Neural crest cell (in vitro differentiated cells): ENCODE measurements at places on chromosomes 1 and 21. TPM values are rescaled to one million over a fixed set of nuclear protein-coding genes. Genes with fewer than 3 reads are reported as not detected.

DNA sequence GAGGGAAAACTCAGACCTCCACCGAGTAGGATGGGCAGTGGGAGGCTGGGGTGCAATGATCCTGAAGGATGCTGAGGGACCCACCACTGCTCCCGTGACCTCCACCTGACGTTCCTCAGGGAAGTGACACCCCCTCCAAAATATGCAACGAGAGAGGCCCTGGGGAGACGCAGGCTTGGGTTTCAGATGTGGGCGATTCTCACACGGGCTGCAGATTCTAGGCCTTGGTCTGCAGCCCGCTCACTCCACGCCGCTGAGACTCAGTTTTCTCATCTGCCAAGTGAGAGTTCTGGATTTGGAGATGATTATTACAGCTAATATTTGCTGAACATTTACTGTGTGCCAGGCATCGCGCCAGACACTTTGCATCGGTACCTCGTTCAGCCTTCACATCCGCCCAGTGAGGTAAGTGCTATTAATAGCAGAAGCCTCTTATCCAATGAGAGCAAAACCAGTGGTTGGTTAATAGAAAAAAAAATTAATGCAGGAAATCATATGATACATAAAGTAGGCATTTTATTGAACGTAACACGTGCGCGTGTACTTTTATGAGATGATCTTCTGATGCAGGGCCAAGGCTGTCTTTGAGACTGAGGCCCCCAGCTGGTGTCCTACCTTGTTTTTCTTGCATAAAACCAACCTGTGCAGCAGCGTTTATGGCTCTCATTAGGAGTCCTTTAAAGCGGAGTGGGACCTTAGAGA is 102.0 kb upstream of the RUNX3 start:
- H3K4me3 ChIP-seq, result no peak overlapping the region
- no peak for DNase-seq
- H3K27ac ChIP-seq, result no peak overlapping the region
- no peaks in the 10 kb centered on the region for H3K36me3 ChIP-seq
- peaks cover 7% of the 10 kb centered on the region for H3K4me1 ChIP-seq

The NMNAT1 gene
- 8.8 and 9.6 TPM in 2 replicates for total RNA-seq

The KCNA2 gene
- total RNA-seq, result 2.5 and 2.8 TPM in 2 replicates

GRCh38 chr1:163652441-163652840 is 330.7 kb downstream of the NUF2 start:
- H3K27me3 ChIP-seq, result no peaks in the 10 kb centered on the region
- H3K27ac ChIP-seq, result no peak overlapping the region
- peaks cover 10% of the 10 kb centered on the region for H3K4me1 ChIP-seq
- no peaks in the 10 kb centered on the region for H3K36me3 ChIP-seq
- no peak for DNase-seq

DNA sequence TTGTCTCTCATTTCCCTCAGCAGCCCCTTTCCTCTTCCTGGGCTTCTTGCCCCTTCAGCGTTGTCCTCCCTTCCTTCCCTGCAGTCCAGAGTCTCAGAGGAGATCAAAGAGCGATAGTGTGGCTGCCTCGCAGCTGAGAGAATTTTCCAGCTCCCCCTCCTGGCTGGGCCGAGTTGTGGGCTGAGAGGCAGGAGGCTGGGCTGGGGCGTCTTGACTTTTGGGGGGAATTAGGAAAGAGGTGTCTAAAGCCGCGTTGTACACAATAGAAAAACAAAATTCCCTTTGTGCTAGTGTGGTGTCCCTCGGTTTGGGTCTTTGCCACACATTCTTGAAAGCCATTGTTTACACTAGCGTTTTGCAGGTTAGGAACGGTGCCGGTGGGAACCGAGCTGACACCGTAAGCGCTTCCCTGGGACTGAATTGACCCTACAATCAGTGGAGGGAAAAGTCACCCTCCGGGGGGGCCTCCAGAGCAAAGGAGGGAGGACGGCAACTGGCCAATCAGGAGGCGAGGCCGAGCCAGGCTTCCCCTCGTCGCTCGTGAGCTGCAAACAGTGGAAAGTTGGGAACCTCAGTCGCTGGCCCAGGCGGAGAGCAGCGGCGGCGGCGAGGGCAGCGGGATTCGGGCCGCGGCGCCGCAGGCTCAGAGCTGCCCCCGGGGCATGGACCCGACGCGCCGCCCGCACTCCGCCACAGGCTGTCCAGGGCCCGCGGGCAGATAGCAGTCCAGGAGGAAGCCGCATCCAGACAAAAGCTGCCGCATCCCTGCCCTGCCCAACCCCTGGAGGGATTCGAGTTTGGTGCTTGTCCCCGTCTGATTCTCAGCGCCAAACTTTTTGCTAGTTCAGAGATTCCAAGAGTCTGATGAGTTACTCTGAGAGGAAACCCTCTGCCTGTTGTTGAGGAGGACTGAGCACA is at the start of gene HMCN1:
HMCN1 (plus strand) TSS at position 574 of the 918 bp plus-strand sequence. CDS start 389 bp downstream, outside the sequence.
- H3K36me3 ChIP-seq, result peaks cover 3% of the 10 kb centered on the region
- peaks cover 23% of the 10 kb centered on the region for H3K4me1 ChIP-seq
- peak within 1 kb of the TSS; percentile 83 for H3K4me3 ChIP-seq

GRCh38 chr21:37220433-37220980 is 46.6 kb downstream of the VPS26C start:
- H3K36me3 ChIP-seq, result peaks cover 45% of the 10 kb centered on the region
- H3K4me3 ChIP-seq, result peak overlapping the region; percentile 71
- DNase-seq, result no peak
- peaks cover 5% of the 10 kb centered on the region for H3K4me1 ChIP-seq

GRCh38 chr1:54361342-54361741 is 44.9 kb downstream of the SSBP3 start:
- no peaks in the 10 kb centered on the region for H3K27me3 ChIP-seq
- H3K36me3 ChIP-seq, result no peaks in the 10 kb centered on the region
- DNase-seq, result no peak
- H3K27ac ChIP-seq, result no peak overlapping the region

GRCh38 chr1:23163395-23163794 is 5.3 kb downstream of the LUZP1 start:
- H3K27ac ChIP-seq, result no peak overlapping the region
- H3K27me3 ChIP-seq, result no peaks in the 10 kb centered on the region
- DNase-seq, result no peak
- no peaks in the 10 kb centered on the region for H3K36me3 ChIP-seq

The COL24A1 gene
- total RNA-seq, result 0.20 and 0.35 TPM in 2 replicates
